ENCODE measurements at places on chromosomes 5 and 9. TPM values are rescaled to one million over a fixed set of nuclear protein-coding genes. Genes with fewer than 3 reads are reported as not detected.
A peak's percentile ranks its signal among the peaks of the same experiment; 100 is the strongest.

- DNase-seq = no peak
- H3K4me3 ChIP-seq = no peak overlapping the region
- H3K27ac ChIP-seq = no peak overlapping the region
- no peaks in the 10 kb centered on the region for H3K27me3 ChIP-seq
- no peaks in the 10 kb centered on the region for H3K4me1 ChIP-seq
These were observed 47.5 kb upstream of the TLE4 start for GRCh38 chr9:79524266-79524665.

The NRARP gene
- 1.3 TPM for total RNA-seq

The NIM1K gene
- not detected for total RNA-seq

The TEK gene
- total RNA-seq = 13.8 TPM

DNA sequence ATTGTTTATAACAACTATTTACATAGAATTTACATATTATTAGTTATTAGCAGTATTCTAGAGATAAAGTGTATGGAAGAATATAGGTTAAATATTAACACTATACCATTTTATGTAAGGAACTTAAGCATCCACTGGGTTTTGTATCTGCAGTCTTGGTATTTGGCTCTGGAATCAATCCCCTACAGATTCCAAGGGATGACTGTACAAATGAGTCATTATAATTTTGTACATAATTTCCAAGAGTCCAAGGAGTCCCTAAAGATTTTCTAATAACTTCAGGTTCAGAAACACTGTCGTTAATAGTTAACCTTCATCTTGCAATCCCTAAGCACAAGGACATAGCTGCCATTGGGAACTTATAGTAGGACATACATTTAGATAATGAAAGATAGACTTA is 254.8 kb upstream of the PDE4D start:
- no peaks in the 10 kb centered on the region for H3K36me3 ChIP-seq
- no peaks in the 10 kb centered on the region for H3K27me3 ChIP-seq
- H3K4me1 ChIP-seq = no peaks in the 10 kb centered on the region
- H3K4me3 ChIP-seq = no peak overlapping the region
- no peak overlapping the region for H3K27ac ChIP-seq
- no peak for DNase-seq

The AJM1 gene
- total RNA-seq = 2.3 TPM

DNA sequence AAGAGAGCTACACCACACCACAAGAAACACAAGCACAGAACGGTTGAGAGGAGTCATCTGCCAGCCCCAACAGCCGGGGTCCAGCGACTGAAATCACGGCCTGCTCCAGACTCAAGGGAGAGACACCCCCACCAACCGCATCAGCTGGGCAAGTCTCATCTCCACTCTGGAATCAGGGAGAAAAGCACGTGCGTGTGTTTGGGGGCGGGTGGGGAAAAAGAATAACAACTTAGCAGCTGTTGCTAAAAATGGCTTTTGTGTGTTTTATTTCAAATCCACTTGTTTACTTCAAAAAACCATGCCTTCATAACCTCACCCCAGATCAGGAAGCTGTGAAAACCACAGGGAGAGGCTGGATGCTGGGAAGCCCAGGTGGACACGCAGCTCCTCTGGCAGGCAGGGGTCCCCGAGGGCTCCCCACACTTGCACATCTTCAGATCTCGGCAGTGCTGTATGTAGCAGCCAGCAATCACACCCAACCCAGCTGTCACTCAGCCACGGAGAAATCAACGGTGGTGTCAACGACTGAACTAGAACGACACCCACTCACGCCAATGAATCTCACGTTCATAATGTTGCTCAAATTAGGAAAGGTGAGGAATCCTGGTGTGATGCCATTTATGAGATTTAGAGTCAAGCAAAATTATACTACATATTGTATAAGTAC is 19.0 kb downstream of the PNPLA7 start:
- H3K27me3 ChIP-seq = no peaks in the 10 kb centered on the region
- no peak overlapping the region for H3K4me3 ChIP-seq

The RGMB gene
- 2.5 TPM for total RNA-seq

The CKS2 gene
- total RNA-seq = 3.1 TPM

DNA sequence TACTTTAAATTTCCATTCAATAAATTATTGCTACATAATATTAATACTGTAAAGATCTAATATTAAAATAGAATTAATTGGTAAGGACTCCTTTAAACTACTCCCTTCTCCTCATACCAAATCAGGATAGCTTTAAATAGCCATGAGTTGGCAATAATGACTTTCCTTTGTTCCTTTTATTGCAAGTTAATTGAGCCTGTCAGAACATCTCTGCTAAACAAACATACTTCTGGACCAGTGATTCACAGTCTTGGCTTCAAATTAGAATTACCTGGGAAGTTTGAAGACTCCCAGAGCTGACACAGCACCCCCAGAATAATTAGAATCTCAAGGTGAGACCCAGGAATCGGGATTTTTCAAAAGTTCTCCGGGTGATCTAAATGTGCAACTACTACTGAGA is 18.7 kb downstream of the C5orf58 start:
- no peak for DNase-seq
- H3K27ac ChIP-seq = no peak overlapping the region
- no peaks in the 10 kb centered on the region for H3K4me1 ChIP-seq
- peaks cover 19% of the 10 kb centered on the region for H3K36me3 ChIP-seq
- H3K4me3 ChIP-seq = no peak overlapping the region

DNA sequence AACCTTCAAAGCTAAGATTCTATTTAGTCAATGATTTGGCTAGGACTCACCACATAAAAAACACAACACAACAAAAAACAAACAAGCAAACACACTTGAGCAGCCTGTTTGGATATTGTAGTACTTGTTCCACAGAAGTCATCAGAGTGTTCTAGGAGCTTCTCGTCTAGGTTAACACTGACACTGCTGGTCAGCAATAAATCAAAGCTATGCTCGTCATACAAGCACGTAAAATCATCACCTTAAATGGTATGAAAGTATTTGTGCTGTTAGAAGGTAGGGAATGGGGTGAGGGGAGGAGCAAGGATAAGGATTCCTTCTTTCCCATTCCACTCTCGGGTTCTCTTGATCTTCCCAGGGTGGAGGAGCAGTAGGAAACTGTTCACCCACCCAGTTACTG is 88.0 kb downstream of the ARL15 start:
- H3K36me3 ChIP-seq = no peaks in the 10 kb centered on the region
- no peak for DNase-seq
- H3K4me1 ChIP-seq = no peaks in the 10 kb centered on the region
- H3K27ac ChIP-seq = no peak overlapping the region
- H3K27me3 ChIP-seq = no peaks in the 10 kb centered on the region

- H3K4me3 ChIP-seq = no peak overlapping the region
- peaks cover 28% of the 10 kb centered on the region for H3K36me3 ChIP-seq
- H3K4me1 ChIP-seq = peaks cover 86% of the 10 kb centered on the region
- peak overlapping the region; percentile 87 for H3K27ac ChIP-seq
These were observed 107.9 kb downstream of the RXRA start for GRCh38 chr9:134433909-134434882.

GRCh38 chr9:36268007-36268427 is 9.8 kb upstream of the GNE start:
- no peak for DNase-seq
- H3K4me1 ChIP-seq = no peaks in the 10 kb centered on the region
- H3K27ac ChIP-seq = no peak overlapping the region
- H3K36me3 ChIP-seq = no peaks in the 10 kb centered on the region

The CBY3 gene
- total RNA-seq = not detected

- no peaks in the 10 kb centered on the region for H3K27me3 ChIP-seq
- H3K4me1 ChIP-seq = no peaks in the 10 kb centered on the region
- no peak overlapping the region for H3K4me3 ChIP-seq
- H3K27ac ChIP-seq = no peak overlapping the region
- DNase-seq = no peak
These were observed 24.0 kb downstream of the DCTN4 start for GRCh38 chr5:150734579-150735384.

GRCh38 chr9:120701248-120701647 is 13.0 kb downstream of the MEGF9 start:
- H3K4me1 ChIP-seq = peaks cover 8% of the 10 kb centered on the region
- no peaks in the 10 kb centered on the region for H3K27me3 ChIP-seq
- H3K36me3 ChIP-seq = no peaks in the 10 kb centered on the region
- no peak overlapping the region for H3K4me3 ChIP-seq

DNA sequence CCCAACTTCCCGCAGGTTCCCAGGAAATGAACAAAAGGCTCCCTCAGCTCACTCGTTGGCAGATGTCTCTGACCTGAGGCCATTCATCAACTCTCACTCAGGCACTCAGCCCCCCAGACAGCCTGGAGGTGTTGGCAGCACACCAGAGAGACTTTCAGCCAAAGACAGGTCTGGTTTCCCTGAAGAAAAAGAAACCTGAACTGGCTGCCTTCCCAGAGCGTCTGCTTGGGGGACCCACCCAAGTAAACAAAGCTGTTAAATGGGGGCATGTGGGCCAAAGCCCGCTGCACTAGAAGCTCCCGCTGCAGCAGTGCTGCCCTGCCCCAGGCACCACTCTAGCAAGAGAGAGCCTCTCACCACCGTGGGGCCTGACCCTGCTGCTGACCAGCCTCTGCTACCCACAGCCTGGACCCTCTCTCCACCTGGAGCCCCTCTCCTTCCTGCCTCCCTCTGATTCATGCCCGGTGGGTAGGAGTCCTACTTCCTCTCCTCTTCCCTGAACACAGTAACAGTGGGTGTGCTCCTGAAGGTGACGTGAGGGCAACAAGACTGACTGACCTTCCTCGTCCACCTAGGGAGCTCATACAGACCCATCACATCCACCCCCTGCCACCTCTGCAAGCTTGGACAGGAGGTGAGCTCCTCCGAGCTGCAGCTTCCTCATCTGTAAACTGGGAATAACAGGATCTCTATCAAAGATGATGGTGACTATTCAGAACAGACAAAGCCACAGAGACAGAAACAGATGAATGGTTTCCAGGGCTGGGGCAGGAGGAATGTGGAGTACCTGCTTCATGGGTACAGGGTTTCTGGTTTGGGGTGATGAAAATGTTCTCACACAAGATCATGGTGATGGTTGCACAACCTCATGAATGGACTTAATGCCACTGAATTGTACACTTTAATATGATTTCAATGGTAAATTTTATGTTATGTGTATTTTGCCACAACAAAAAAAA is 31.0 kb upstream of the GABRP start:
- no peak overlapping the region for H3K27ac ChIP-seq
- peaks cover 2% of the 10 kb centered on the region for H3K27me3 ChIP-seq
- no peak overlapping the region for H3K4me3 ChIP-seq
- H3K4me1 ChIP-seq = no peaks in the 10 kb centered on the region
- H3K36me3 ChIP-seq = no peaks in the 10 kb centered on the region

- H3K36me3 ChIP-seq = no peaks in the 10 kb centered on the region
- H3K27ac ChIP-seq = no peak overlapping the region
- DNase-seq = no peak
- no peak overlapping the region for H3K4me3 ChIP-seq
- H3K4me1 ChIP-seq = no peaks in the 10 kb centered on the region
These were observed 144.9 kb downstream of the GIN1 start for GRCh38 chr5:102975045-102975444.

- no peak overlapping the region for H3K4me3 ChIP-seq
- no peaks in the 10 kb centered on the region for H3K36me3 ChIP-seq
- H3K4me1 ChIP-seq = no peaks in the 10 kb centered on the region
These were observed 69.8 kb downstream of the ANKH start for GRCh38 chr5:14801792-14802191.

The GLDC gene
- total RNA-seq = 102 TPM

The SREK1IP1 gene
- total RNA-seq = 8.7 TPM

- H3K4me3 ChIP-seq = no peak overlapping the region
- H3K4me1 ChIP-seq = peaks cover 85% of the 10 kb centered on the region
- H3K27me3 ChIP-seq = no peaks in the 10 kb centered on the region
- H3K27ac ChIP-seq = peak overlapping the region; percentile 95
These were observed 25.6 kb downstream of the NEK6 start for GRCh38 chr9:124283228-124283814.

The PCDH12 gene
- total RNA-seq = 4.9 TPM

DNA sequence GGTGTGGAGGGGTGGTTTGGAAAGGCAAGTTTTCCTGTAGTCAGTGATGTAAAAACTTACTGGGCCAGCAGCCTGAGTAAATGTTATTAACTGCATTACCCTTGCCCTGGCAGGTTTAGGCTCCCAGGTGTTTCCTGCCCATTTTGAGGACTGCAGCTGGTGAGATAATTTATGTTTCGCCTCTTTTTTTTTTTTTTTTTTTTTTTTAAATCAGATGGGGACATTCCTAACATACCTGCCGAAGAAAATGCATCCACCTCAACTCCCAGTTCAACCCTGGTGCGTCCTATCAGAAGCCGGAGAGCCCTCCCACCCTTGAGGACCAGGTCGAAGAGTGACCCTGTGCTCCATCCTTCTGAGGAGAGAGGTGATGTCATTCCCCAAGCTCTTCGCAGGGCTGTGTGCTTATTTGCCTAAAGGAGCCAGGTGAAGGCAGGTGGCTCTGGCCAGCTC is 60.6 kb downstream of the ENTREP1 start:
- H3K36me3 ChIP-seq = no peaks in the 10 kb centered on the region
- H3K27me3 ChIP-seq = no peaks in the 10 kb centered on the region
- DNase-seq = no peak
- no peak overlapping the region for H3K4me3 ChIP-seq

GRCh38 chr9:85895685-85896084 is 45.3 kb upstream of the NAA35 start:
- H3K27ac ChIP-seq = no peak overlapping the region
- no peaks in the 10 kb centered on the region for H3K4me1 ChIP-seq
- H3K4me3 ChIP-seq = no peak overlapping the region

- H3K27ac ChIP-seq = no peak overlapping the region
- no peak overlapping the region for H3K4me3 ChIP-seq
- H3K27me3 ChIP-seq = no peaks in the 10 kb centered on the region
- no peaks in the 10 kb centered on the region for H3K36me3 ChIP-seq
- H3K4me1 ChIP-seq = peaks cover 7% of the 10 kb centered on the region
- no peak for DNase-seq
These were observed 694.1 kb upstream of the CDH6 start for GRCh38 chr5:30499402-30499801.

DNA sequence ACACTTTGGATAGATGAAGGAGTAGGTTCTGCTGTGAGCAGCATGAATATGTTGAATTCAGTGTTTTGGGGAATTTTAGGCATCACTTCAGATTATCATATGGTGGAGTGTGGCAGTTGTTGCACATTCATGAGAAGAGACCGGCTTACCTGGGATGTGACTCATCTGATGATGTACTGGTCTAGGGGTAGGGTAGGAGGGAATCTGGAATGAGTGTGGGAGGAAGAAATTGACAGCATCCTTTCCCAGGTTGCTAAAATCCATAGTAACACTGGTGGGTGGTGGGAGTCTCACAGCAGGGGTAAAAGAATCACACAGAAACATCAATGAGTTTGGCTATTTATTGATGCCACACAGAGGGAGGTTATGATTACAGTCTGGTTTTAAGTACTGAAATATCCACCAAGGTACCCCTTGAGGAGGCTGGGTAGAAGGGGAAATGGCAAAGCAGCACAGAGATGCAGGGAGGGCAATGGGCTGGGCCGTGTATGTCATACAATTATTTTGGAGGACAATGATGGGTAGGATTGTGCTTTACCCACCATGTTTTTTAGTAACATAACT is 82.5 kb downstream of the TARS1 start:
- no peaks in the 10 kb centered on the region for H3K27me3 ChIP-seq
- H3K27ac ChIP-seq = no peak overlapping the region
- no peak overlapping the region for H3K4me3 ChIP-seq

GRCh38 chr9:12876872-12877271 is 102.1 kb downstream of the LURAP1L start:
- H3K4me1 ChIP-seq = no peaks in the 10 kb centered on the region
- no peak overlapping the region for H3K27ac ChIP-seq
- H3K27me3 ChIP-seq = no peaks in the 10 kb centered on the region
- H3K4me3 ChIP-seq = no peak overlapping the region

GRCh38 chr9:111482694-111483438 is 1.3 kb downstream of the ECPAS start:
- peak; percentile 77 for DNase-seq
- peak overlapping the region; percentile 94 for H3K27ac ChIP-seq
- peaks cover 6% of the 10 kb centered on the region for H3K4me1 ChIP-seq
- H3K4me3 ChIP-seq = peak overlapping the region; percentile 99
- no peaks in the 10 kb centered on the region for H3K36me3 ChIP-seq
- no peaks in the 10 kb centered on the region for H3K27me3 ChIP-seq

GRCh38 chr5:7395947-7396712 is at the start of gene ADCY2:
TSS of gene ADCY2 (plus strand) at chr5:7396138. CDS start at chr5:7396297, 159 bp downstream.
- H3K27ac ChIP-seq = no peak within 1 kb of the TSS
- peak within 1 kb of the TSS; percentile 41 for H3K4me3 ChIP-seq
- H3K36me3 ChIP-seq = no peaks in the 10 kb centered on the region

The TSSK1B gene
- total RNA-seq = not detected
